ENCODE measurements at places on chromosomes 2 and 18.

GRCh38 chr2:169968743-169969142 is 141.5 kb downstream of the UBR3 start:
- DNase-seq = no peak

DNA sequence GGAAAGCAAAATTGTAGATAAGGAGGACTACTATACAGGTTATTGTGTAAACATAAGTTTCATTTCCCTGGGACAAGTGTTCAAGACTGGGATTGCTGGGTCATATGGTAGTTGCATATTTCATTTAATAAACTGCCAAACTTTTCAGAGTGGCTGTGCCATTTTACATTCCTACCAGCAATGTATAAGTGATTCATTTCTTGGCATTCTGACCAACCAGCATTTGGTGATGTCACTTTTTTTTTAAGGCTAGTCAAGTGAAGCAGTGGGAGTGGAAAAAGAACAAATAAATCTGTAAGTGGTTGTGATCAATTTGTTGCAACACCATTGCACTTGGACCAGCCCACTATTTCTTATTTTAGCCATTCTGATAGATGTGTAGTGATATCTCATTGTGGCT is 5.2 kb upstream of the CHCHD5 start:
- DNase-seq = no peak

GRCh38 chr2:161102770-161103450 is 57.3 kb upstream of the TANK start:
- DNase-seq = no peak

DNA sequence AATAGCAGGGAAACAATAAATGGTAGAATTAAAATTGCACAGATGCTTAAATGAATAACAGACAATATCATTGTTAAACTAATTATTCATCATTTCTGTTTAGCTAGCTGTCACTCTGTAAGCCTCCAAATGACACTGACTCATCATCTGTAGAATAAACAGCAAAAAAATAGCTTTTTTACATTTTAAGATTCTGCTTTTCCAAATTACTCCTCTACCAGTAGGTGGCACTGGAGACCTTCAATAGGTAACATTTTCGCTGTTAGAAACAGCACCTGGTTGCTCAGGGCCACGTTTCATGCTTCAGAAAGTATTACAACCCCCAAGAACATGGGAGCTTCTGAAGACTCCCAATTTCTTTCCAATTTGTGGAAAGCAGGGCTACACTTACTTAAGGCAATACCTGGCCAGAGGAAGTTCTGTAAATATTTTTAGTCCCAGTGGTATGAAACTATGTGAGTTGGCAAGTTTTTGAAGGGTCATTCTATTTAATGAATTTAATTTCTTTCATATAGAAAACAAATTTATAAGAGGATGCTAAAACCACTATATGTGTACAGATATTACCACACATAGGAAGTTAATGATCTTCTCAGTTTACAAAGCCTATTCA is 45.4 kb downstream of the TTN start:
- peak; percentile 30 for DNase-seq

- no peak for DNase-seq
Measured at GRCh38 chr18:12318857-12319256, 10.8 kb downstream of the TUBB6 start.

DNA sequence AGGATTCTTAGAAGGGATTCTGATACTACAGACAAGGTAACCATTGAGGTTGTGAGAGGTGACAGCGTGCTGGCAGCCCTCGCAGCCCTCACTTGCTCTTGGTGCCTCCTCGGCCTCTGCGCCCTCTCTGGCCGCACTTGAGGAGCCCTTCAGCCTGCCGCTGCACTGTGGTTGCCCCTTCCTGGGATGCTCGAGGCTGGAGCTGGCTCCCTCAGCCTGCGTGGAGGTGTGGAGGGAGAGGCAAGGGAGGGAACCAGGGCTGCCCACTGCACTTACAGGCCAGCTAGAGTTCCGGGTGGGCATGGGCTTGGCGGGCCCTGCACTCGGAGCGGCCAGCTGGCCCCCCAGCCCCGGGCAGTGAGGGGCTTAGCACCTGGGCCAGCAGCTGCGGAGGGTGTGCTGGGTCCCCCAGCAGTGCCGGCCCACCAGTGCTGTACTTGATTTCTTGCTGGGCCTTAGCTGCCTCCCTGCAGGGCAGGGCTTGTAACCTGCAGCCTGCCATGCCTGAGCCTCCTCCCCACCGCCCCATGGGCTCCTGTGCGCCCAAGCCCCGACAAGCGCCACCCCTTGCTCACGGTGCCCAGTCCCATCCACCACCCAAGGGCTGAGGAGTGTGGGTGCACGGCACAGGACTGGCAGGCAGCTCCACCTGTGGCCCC is 23.9 kb upstream of the RIT2 start:
- no peak for DNase-seq

DNA sequence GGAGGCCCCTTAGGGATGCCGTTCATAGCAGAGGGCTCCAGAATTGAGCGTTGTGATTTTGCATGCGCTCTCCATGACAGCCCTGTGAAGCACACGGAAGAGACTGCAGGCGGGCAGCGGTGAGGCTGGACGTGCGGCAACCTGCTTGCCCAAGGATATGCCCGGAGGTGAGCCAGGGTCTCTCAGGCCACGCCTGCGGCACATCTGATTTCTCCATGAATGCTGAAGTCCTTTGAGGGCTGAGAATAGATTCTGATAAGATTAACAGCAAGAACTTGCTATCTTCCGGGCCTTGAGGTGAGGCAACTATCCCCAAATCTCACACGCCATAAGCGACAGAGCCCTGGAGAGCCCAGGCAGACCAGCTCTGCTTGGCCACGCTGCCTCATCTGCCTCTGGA is 55.6 kb upstream of the LAMA1 start:
- DNase-seq = no peak

DNA sequence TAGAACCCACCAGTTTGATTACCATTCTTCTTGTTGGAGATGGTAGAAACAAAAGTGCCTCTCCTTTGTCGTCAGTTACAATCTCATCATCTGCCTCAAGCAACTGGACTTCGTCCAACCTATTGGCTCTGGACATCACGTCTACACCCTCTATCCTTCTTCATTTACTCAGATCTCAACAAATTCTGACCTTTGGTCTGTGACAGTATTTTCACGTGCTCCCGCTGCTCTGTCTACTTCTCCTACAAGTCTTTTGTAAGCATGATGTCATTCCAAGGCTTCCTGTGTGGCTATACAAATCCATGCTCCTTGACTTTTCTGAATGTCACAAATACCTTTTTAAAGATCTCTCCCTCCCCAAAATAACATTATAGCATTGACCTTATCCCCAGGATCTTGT is 43.0 kb upstream of the PID1 start:
- DNase-seq = no peak

GRCh38 chr2:189232759-189233406 is 53.3 kb upstream of the COL5A2 start:
- DNase-seq = no peak

GRCh38 chr2:217244815-217245214 is 385.0 kb upstream of the TNP1 start:
- DNase-seq = no peak

DNA sequence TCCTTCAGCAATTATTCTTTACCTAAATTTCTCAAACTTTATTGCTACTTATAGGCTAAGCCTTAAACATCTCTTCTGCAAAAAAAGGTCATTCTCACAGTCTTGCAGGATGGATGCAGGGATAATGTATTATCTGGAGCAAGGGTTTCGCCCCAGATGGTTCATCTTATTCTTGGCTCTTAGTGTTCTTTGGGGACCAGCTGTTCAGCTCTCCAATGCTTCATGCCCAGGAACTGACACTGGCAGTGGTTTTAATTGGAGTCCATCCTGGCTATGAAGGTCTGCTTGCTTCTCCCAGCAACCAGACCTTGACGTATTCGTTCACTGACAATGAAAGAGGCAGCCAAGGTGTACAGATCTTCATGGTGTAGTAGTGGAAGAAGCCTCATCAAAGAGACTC is 331.9 kb downstream of the SLC8A1 start:
- DNase-seq = no peak

GRCh38 chr2:121451398-121451797 is 79.3 kb upstream of the RNU4ATAC start:
- DNase-seq = no peak

GRCh38 chr2:205141381-205141780 is 540.9 kb upstream of the NRP2 start:
- no peak for DNase-seq

- no peak for DNase-seq
Measured at GRCh38 chr2:143685421-143686078, 556.3 kb downstream of the ARHGAP15 start.

GRCh38 chr2:182949572-182950189 is 83.2 kb upstream of the FRZB start:
- DNase-seq = no peak

GRCh38 chr2:240722796-240723735 is 31.4 kb downstream of the AQP12A start:
- DNase-seq = no peak

DNA sequence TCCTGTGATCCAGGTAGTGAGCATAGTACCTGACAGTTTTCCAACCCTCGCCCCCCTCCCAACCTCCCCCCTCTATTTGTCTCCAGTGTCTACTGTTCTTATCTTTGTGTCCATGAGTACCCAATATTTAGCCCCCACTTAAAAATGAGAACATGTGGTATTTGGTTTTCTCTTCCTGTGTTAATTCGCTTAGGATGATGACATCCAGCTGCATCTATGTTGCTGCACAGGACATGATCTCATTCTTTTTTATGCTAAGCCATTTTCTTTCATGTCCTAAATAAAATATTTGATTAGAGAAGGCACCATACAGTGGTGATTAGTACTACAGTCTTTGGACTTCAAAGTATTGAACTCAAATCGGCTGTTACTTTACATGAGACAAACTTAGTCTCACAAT is 1087.9 kb downstream of the CBLN2 start:
- no peak for DNase-seq

DNA sequence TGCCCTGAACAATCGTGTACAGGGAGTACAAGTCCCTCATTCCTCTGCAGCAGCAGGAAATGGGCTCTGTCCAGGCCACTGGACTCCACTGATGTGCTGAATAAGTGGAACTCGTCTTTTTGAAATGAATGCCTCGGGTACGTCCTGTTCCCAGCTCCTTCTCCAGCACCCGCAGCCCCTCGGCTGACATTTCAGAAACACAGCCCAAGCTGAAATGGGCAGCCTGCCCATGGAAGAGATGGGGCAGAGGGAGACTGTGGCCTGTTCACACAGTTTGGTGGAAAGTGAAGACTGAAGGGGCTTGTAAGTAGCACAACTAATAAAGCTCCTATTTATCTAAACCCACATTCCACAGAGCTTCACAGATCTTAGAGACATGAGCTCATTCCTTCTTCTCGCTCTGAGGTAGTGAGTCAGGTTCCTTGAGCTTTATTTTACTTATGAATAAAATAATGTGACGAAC is 498.6 kb downstream of the TXNL1 start:
- no peak for DNase-seq

- DNase-seq = peak; percentile 32
Measured at GRCh38 chr2:197889041-197889440, 84.6 kb downstream of the PLCL1 start.

GRCh38 chr2:7766088-7766722 is 849.0 kb downstream of the RNF144A start:
- DNase-seq = peak; percentile 15

GRCh38 chr18:7146067-7146466 is 28.5 kb upstream of the LAMA1 start:
- DNase-seq = no peak

DNA sequence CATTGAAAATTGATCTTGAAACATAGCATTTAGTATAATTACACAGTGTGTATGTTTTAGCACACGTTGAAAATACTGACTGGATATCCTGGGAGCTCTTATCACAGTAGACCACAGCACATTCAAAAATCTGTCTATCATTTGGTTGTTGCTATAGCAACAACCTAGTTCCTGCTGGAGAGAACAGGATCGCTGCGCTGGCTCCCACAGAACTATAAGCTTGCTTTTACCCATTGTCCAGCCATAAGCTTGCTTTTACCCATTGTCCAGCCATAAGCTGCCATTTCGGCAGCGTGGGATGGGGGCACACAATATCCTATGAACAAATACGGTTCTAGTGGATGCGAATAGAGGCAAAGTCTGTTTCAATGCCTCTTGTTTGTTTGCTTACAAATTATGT is 70.4 kb upstream of the ST6GAL2 start:
- no peak for DNase-seq

DNA sequence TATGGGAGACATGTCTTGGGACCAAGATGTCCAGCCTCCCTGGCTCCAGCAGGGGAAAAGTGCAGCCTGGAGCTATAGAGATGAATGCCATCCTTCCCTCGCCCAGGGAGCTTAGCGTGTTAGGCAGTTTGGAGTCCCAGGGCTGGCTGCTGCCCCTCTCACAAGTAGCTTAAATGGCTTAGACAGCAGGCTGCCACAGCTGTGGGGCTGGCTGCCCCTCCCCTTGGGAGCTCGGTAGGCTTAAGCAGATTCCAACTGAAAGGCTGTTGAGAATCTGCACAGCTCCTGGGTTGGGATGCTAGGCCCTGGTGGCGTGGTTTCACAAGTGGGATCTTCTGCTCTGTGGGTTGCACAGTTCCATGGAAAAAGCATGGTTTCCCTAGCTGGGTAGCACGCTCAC is 940.5 kb upstream of the DDX18 start:
- DNase-seq = no peak

- DNase-seq = no peak
Measured at GRCh38 chr2:120945091-120945490, 209.4 kb downstream of the GLI2 start.

DNA sequence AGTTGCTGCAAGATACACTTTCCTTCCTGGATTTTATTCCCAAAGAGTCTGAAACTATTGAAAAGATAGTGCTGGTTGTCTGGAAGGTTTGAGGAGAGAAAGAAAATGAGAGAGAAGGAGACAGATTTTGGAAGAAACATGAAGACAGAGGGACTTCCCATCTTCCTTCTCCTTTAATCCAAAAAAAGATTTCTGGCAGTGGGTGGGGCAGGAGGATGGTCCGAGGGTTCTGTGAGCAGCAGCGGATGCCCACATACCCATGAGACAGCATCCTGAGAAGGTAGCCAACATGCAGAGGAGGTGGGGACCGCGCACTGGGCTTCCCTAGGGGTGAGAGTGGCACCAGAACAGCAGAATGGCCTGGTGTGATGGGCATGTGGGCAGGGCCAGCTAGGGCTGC is 84.6 kb downstream of the APOB start:
- DNase-seq = no peak

DNA sequence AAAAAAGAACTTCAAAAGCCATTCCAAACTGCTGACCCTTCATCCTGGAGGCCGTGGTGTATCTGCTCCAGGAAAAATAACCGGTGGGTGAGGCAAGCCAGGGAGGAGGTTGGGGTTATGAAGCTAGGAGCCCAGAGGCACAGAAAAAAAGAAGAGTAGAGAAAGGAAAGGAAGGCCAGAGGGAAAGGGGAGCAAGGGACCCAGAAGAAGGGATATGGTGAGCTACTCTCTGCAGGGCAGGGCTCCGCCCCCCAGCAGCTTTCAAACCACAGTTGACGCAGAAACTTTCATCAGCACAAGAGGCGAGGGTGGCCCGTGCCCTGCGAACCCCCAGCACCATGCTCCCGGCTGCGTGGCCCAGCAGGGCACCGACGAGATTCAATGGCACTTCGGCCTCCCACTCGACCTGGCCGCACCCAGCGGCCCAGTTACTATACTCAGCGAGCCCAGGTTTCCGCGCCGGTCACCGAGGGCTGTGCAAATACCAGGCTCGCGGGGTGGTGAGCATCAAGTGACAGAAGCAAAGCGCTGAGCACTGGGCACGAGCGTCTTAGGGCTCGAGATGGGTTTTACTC is 665 bp downstream of the MCM6 start:
- peak; percentile 85 for DNase-seq

Data from stimulated activated CD4-positive, alpha-beta T cell treated with anti-CD3 and anti-CD28 coated beads, Interleukin-15, amount 100 ng/mL, for 24 hours (primary cell).